ENCODE measurements at places on chromosomes 13 and 19. TPM values are rescaled to one million over a fixed set of nuclear protein-coding genes. Genes with fewer than 3 reads are reported as not detected.

DNA sequence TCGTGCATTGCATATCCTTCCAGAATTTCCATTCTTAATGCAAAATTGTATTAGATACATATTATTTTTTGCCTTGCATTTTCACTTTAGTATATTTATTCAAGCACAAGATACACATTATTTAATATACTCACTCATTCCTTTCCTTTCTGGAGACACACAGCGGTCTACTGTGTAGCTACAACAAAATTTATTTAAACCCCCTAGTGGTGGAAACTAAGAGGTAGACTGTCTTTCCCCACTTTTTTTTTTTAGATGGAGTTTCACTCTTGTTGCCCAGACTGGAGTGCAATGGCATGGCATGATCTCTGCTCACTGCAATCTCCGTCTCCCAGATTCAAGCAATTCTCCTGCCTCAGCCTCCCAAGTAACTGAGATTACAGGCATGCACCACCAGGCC, 2040.3 kb upstream of the PCDH20 start:
- H3K4me1 ChIP-seq = no peaks in the 10 kb centered on the region
- H3K27ac ChIP-seq = no peak overlapping the region
- no peaks in the 10 kb centered on the region for H3K27me3 ChIP-seq
- H3K4me3 ChIP-seq = no peak overlapping the region
- DNase-seq = no peak

The ZIM2 gene
- total RNA-seq = not detected

The KIR2DL1 gene
- total RNA-seq = not detected

The NLRP7 gene
- total RNA-seq = not detected

The ZNF480 gene
- 6.5 TPM for total RNA-seq

The ZNF524 gene
- total RNA-seq = 55.6 TPM

- H3K27ac ChIP-seq = no peak overlapping the region
- H3K27me3 ChIP-seq = peaks cover 53% of the 10 kb centered on the region
- no peaks in the 10 kb centered on the region for H3K36me3 ChIP-seq
- no peak overlapping the region for H3K4me3 ChIP-seq
- no peak for DNase-seq
Observed at GRCh38 chr19:591099-591958, 1.6 kb downstream of the HCN2 start.

- H3K27ac ChIP-seq = no peak overlapping the region
- no peaks in the 10 kb centered on the region for H3K27me3 ChIP-seq
- no peaks in the 10 kb centered on the region for H3K36me3 ChIP-seq
- H3K4me1 ChIP-seq = no peaks in the 10 kb centered on the region
Observed at GRCh38 chr13:95494082-95494681, 58.3 kb upstream of the CLDN10 start.

DNA sequence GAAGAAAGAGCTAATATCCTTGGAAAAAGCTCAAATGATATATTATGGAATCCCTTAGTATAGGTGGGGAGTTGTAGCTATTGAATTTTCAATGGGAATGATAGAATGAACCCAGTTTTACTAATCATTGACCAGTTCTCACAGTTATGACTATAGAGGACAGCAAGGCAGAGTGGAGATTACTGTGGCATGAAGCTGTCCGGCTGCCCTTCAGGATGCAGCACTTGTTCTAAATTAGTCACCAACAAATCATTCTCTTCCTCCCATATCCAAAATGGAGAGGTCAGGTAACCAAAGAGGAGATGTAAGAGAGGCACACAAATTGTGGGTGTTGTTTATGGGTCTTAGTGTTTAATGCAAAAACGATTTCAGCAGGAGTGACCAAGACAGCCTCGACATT, 1490.0 kb upstream of the MIR17HG start:
- no peak overlapping the region for H3K27ac ChIP-seq
- H3K36me3 ChIP-seq = no peaks in the 10 kb centered on the region
- no peaks in the 10 kb centered on the region for H3K4me1 ChIP-seq

GRCh38 chr19:3515891-3516422, 9.8 kb downstream of the FZR1 start:
- H3K36me3 ChIP-seq = no peaks in the 10 kb centered on the region
- no peaks in the 10 kb centered on the region for H3K27me3 ChIP-seq
- H3K4me3 ChIP-seq = no peak overlapping the region
- H3K27ac ChIP-seq = peak overlapping the region; percentile 47
- peaks cover 10% of the 10 kb centered on the region for H3K4me1 ChIP-seq

GRCh38 chr19:15378534-15379082, 979 bp downstream of the AKAP8 start:
- peak overlapping the region; percentile 100 for H3K4me3 ChIP-seq
- H3K4me1 ChIP-seq = peaks cover 45% of the 10 kb centered on the region
- no peaks in the 10 kb centered on the region for H3K36me3 ChIP-seq
- H3K27ac ChIP-seq = peak overlapping the region; percentile 97
- peak; percentile 60 for DNase-seq

DNA sequence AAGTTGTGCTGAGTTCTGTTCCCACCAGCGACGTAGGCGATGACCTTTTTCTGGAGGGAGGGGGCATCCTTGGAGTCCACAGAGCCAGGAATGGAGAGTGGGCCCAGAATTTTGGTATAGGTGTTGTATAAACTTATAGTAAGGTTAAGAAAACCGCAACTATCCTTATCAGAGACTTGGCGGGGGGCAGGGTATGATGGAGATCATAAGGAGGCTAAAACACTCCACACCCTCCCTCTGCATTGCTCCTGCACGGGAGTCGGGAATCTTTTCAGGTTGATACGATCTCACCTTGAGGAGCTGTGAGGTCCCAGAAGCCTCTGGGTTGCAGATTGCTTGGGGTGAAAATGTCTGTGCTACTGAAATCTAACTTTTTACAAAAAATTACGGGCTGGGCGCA, 6.3 kb upstream of the CEACAM19 start:
- H3K27me3 ChIP-seq = no peaks in the 10 kb centered on the region
- H3K4me1 ChIP-seq = no peaks in the 10 kb centered on the region
- no peak overlapping the region for H3K4me3 ChIP-seq
- DNase-seq = no peak
- H3K27ac ChIP-seq = no peak overlapping the region

DNA sequence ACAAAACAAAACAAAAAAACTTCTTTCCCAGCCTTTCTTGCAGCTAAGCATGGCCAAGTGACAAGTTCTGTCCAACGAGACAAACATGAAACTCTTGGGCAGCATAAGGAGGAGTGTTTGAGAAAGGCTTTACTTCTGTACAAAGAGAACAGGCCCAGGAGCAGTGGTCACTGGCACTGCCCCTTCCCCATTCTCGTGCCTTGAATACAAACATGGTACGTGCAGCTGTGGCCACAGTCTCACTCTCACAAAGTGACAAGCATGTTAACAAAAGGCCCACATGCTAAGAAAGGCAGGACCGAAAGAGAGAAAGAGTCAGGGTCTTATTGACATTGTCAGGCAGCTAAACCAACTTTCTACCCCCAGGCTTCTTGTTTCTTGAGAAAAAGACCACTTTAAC, 19.8 kb upstream of the SLC25A30 start:
- no peaks in the 10 kb centered on the region for H3K27me3 ChIP-seq
- peaks cover 33% of the 10 kb centered on the region for H3K4me1 ChIP-seq
- H3K27ac ChIP-seq = no peak overlapping the region
- H3K4me3 ChIP-seq = no peak overlapping the region

DNA sequence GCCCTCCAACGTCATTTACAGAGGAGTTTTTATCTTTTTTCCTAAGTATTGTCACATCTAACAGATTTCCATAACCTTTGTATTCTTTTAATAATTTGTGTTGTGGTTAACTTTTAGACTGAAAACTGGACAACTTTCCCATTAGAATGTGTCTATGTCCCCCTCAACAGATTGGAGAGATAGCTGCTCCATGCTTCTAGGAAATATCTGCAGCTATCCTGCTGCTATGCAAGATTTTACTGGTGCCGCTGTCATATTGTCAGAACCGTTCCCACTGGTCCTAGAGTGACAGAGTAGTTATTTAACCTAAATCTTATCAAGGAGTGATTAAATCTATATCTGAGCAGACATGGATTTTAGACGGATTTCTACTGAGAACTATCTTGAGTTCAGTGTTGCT, 130.0 kb downstream of the MAB21L1 start:
- H3K27ac ChIP-seq = no peak overlapping the region
- peaks cover 14% of the 10 kb centered on the region for H3K4me1 ChIP-seq
- H3K36me3 ChIP-seq = no peaks in the 10 kb centered on the region
- no peaks in the 10 kb centered on the region for H3K27me3 ChIP-seq
- DNase-seq = no peak

DNA sequence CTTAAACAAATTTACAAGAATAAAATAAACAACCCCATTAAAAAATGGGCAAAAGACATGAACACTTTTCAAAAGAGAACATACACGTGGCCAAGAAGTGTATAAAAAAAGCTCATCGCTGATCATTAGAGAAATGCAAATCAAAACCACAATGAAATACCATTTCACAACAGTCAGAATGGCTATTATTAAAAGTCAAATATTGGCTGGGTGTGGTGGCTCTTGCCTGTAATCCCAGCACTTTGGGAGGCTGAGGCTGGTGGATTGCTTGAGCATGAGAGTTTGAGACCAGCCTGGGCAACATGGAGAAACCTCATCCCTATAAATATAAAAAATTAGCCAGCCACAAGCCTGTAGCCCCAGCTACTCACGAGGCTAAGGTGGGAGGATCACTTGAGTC, 89.9 kb downstream of the UBL3 start:
- no peak overlapping the region for H3K27ac ChIP-seq
- DNase-seq = no peak
- H3K27me3 ChIP-seq = no peaks in the 10 kb centered on the region
- no peaks in the 10 kb centered on the region for H3K4me1 ChIP-seq

DNA sequence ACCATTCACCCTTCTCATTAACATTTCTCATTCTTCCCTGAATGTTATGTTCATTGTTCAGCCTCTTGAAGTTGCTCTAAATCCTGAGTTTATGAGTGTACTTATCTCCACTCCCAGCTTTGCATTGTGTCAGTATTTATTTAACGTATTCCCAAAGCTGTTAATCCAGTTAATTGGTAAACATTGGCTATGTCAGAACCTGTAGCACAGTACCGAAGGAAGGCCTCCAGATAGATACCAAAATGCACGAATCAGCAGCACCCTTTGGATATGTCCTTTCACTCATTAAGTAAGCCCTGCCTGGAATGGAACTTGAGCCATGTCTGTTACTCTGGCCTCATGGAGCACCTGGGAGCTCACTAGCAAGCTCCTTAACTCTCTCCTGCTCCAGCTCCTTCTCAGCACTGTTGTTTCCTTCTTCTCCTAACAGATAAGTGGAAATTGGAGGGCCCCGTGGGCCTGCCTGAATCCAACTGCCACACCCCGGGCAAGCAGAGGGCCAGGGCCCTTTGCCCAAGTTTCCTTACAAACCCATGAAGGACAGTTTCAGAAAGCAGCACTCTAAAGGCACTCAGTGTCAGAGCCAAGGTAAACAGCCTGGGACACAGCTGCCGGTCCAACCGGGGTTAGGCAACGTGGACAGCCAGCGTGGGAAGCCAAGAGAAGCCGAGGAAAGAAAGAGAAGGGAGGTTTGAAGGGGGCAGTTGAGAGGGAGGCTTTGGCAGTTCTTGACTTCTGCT, 155.0 kb upstream of the SERP2 start:
- H3K36me3 ChIP-seq = no peaks in the 10 kb centered on the region
- H3K4me3 ChIP-seq = no peak overlapping the region
- no peaks in the 10 kb centered on the region for H3K27me3 ChIP-seq
- H3K27ac ChIP-seq = peak overlapping the region; percentile 90

DNA sequence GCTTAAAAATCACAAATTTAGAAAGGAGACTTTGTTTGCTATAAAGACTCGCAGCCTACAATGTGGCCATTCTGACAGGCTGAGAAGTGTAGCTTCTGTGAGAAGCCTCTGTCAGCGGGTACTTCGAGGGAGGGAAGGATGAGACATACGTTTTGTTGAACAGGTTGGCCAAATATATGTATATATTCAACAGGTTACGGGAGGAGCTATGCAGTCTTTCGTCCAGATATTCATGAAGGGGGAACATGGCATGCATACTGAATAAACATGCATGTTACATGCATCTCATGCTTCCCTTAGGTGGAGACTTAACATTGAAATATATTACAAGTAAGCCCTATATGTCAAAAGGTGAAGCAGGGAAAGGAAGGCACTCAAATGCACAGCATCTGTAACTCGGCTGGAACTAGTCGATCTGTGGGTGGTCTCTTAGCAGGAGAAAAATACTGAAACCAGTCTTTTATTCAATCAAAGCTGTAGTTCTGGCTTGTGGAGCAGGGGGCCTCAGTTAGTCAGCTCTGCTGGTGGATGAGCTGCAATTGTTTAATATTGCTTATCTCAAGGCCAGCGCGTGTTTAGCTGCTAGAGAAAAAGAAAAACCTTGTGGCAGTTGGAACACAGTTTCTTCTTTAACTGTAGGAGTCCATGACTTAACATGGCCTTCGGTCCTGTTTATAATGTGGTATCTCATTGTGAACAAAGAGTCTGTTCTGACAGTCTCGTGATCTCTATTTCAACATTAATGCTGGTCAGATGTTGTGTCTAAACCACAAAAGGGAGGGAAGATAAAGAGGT, 94.3 kb downstream of the FAM216B start:
- no peak overlapping the region for H3K4me3 ChIP-seq
- H3K4me1 ChIP-seq = peaks cover 1% of the 10 kb centered on the region
- no peak overlapping the region for H3K27ac ChIP-seq
- H3K36me3 ChIP-seq = no peaks in the 10 kb centered on the region
- H3K27me3 ChIP-seq = no peaks in the 10 kb centered on the region

- no peak overlapping the region for H3K4me3 ChIP-seq
- no peaks in the 10 kb centered on the region for H3K4me1 ChIP-seq
Observed at GRCh38 chr13:106284358-106284757, 251.1 kb downstream of the EFNB2 start.

- H3K4me1 ChIP-seq = peaks cover 92% of the 10 kb centered on the region
- H3K4me3 ChIP-seq = peak overlapping the region; percentile 3
- H3K36me3 ChIP-seq = no peaks in the 10 kb centered on the region
- H3K27ac ChIP-seq = peak overlapping the region; percentile 95
- peak; percentile 86 for DNase-seq
Observed at GRCh38 chr19:38684078-38684861, 36.8 kb downstream of the ACTN4 start.

- DNase-seq = no peak
- H3K4me3 ChIP-seq = no peak overlapping the region
- H3K27ac ChIP-seq = no peak overlapping the region
- H3K36me3 ChIP-seq = no peaks in the 10 kb centered on the region
- H3K4me1 ChIP-seq = peaks cover 18% of the 10 kb centered on the region
Observed at GRCh38 chr19:56124578-56124977, 3.5 kb upstream of the ZNF787 start.

The OR7A5 gene
- not detected for total RNA-seq

The ITPKC gene
- 19.9 TPM for total RNA-seq

The NCAN gene
- total RNA-seq = not detected

All from gastrocnemius medialis (tissue), 4 donors.